Stimulated activated CD4-positive, alpha-beta T cell treated with anti-CD3 and anti-CD28 coated beads, Interleukin-2, amount 100 ng/mL, for 24 hours (primary cell): ENCODE measurements at places on chromosomes 7 and 10.

- DNase-seq = no peak
Observed at GRCh38 chr7:111265394-111265793, 174.5 kb downstream of the LRRN3 start.

- no peak for DNase-seq
Observed at GRCh38 chr7:79176859-79177477, 276.5 kb downstream of the MAGI2 start.

DNA sequence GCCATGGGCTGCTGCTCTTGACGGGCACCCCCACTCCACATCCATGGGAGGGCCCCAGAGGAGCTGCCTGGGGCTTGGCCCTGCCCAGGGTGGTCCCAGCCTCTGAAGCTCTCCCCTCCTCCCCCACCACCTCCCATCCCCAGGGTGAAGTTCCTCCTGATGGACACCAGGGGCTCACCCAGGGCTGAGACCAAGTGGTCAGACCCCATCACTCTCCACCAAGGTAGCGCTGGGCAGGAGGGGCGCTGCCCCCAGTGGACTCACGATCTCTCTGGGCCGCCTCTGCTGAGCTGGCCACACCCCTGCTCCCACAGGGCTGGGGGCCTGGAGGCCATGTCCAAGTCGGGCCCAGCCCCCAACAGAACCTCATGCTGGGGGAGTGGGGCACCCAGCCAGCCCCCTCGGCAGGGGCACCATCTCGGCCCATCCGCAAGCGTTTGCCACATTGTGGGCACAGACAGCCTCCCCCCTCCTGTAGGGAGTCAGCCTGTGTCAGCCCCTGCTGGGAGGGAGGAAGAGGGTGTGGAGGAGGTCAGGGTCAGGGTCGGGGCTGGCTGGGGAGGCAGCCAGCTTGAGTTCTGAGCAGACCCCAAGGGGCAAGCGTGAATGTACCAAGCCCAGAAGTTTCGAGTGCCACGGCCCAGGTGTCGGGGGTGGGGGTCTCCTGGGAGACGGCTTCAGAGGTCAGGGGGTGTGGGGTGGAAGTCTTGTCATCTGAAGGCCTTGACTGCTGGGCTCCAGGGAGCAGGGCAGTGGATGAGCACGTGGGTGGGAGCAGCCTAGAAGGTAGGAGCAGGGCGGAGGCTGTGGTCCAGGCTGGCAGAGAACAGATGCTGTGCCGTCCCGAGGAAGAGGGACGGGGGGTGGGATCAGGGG is 2.8 kb downstream of the UPK3B start:
- DNase-seq = no peak

- no peak for DNase-seq
Observed at GRCh38 chr10:5094265-5095205, at the start of gene AKR1C3. Gene AKR1C3 (plus strand): TSS chr10:5094414. CDS start chr10:5094445, 31 bp downstream.

- DNase-seq = no peak
Observed at GRCh38 chr7:151503902-151504714, 15.6 kb downstream of the RHEB start.

DNA sequence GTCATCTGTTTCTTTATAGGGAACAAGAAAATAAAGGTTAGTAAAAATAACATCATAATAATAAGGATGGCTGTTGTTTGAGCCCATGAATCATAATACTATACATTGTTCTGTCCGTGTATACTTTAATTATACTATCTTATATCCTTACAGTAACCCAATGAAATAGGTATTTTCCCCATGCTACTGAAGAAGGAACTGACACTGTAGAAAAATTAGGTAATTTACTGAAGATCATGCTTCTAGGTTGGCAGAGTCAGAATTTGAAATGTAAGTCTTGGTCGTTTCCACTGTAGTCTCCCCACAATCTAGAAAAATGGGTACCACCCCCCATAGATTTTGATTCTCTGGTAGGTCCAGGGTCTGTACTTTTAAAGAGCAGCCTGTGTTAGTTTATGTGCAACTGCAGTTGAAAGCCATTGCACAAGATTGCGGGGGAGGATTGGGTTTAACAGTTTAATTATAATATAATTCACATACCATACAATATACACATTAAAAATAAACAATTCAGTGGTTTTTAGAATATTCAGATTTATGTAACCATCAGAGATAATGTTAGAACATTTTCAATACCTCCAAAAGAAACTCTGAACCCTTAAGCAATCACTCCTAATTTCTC is 47.7 kb downstream of the SHOC2 start:
- no peak for DNase-seq

DNA sequence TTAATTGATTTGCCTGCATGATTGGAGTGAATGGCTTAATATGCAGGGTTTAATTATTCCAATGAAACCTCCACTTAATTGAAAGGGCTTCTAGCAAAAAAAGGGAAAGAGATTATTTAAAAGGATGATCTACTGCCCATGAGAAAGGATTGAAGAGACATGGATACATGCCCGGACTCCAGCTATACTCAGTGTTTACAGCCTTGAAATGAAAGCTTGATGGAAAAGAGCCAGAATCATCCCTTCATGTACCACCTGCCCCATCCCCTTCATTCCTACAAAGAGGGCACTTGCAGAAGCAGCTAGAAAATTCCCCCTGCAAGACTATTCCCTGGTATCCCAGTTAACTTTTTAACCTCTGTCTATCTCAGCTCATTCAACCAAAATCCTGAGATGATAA is 78.4 kb downstream of the CARD11 start:
- no peak for DNase-seq

DNA sequence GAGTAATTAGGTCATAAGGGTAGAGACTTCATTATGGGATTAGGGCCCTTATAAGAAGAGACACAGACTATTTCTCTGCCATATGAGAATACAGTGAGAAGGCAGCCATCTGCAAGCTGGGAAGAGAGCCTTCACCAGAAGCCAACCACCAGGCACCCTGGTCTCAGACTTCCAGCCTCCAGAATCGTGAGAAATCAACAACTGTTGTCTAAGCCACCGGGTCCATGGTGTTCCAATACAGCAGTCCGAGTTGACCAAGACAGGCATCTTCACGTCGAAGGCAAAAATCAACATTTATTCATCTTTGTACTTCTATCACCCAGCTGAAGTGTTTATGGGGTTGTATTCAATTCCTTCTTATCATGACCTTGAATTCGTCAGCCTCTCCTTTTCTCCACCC is 5.3 kb downstream of the TUBAL3 start:
- no peak for DNase-seq

DNA sequence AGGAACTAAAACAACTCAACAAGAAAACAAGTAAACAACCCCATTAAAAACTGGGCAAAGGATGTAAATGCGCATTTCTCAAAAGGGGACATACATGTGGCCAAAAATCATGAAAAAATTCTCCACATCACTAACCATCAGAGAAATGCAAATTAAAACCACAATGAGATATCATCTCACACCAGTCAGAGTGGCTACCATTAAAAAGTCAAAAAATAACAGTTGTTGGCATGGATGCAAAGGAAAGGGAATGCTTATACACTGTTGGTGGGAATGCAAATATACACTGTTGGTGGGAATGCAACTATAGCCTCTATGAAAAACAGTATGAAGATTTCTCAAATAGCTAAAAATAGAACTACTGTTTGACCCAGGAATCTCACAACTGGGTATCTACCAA is 60.0 kb upstream of the LANCL2 start:
- no peak for DNase-seq
